ENCODE measurements at places on chromosomes 3 and 15. TPM values are rescaled to one million over a fixed set of nuclear protein-coding genes. Genes with fewer than 3 reads are reported as not detected.

DNA sequence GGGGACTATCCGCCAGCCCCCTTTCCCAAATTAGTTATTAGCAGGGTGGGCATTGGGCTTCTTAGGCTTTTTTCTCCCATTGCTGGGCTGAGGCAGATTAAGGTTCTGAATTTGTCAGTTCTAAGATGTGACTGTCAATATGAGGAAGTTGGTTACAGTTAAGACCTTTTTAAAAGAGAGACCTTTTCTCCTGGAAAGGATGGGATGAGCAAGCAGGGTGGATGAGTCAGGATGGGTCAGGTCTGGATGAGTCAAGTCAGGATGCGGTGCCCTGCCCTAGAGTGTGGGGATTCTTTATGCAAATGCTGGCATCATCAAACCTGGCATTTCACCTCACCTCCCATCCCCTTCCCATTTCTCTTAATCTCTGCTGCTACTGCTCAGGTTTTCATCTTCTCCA, 1.9 kb downstream of the AEN start:
- DNase-seq, result no peak

DNA sequence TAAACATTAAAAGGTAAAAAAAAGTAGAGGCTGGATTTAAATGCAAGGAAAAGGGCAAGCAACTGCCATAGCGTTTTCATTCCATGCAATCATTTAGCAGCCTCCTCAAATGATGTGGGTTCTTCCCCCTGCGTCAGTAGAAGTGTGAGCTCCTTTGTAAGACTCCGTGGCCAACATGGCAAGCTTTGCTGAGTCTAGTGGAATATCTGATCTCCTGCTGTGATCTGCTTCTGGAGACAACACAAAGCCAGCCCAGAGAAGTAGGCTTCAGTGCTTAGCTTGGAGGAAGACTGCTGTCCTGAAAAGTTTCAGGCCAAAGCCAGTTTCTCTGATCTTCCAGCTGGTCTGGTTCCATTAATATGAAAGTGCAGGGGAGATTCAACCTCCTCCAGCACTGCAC, 70.4 kb downstream of the ARPP21 start:
- no peak for DNase-seq

- DNase-seq, result no peak
These were observed 41.1 kb upstream of the UBE2E2 start for GRCh38 chr3:23161896-23162570.

- DNase-seq, result peak; percentile 82
These were observed 93.9 kb upstream of the RASGRF1 start for GRCh38 chr15:79184465-79184892.

CADM2 gene
- 2.5 TPM for total RNA-seq

GRCh38 chr15:65072027-65072426, 4.2 kb upstream of the RASL12 start:
- DNase-seq, result peak; percentile 58

GRCh38 chr3:4501437-4501836, 8.3 kb downstream of the ITPR1 start:
- DNase-seq, result no peak

DNA sequence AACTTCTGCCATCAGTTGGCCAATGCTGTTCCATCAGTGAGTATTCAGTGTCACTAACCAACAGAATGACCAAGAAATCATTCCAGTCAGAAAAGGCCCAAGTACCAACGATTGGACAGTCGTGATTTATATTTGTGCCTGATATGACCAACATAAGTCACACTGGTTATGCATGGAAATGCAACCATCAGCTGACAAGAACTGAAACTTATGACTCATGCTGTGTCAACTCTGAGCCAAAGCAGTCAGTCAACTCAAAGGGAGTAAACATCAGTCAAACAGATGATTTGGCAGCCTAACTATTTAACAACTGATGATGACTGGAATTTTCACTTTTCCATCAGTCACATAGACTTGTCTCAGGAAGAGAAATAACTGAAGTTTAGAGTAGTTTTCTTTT, 142.4 kb downstream of the ANXA2 start:
- DNase-seq, result no peak

GRCh38 chr3:152595975-152596821, 238.7 kb upstream of the P2RY1 start:
- no peak for DNase-seq

GRCh38 chr3:13689373-13690260, 140.7 kb downstream of the FBLN2 start:
- DNase-seq, result no peak

Data from left ventricle myocardium superior (tissue), 1 donor.